ENCODE measurements at places on chromosomes 1 and 21. TPM values are rescaled to one million over a fixed set of nuclear protein-coding genes. Genes with fewer than 3 reads are reported as not detected.

Gene SPRR2G
- not detected for total RNA-seq

Gene CCDC190
- not detected for total RNA-seq

Gene KRTAP11-1
- total RNA-seq, result not detected

Gene OR2T35
- not detected for total RNA-seq

Gene GSTM1
- 19.6 TPM for total RNA-seq

Gene LCE1D
- total RNA-seq, result not detected

Gene ARPC5
- 36.9 TPM for total RNA-seq

Gene KPRP
- not detected for total RNA-seq

DNA sequence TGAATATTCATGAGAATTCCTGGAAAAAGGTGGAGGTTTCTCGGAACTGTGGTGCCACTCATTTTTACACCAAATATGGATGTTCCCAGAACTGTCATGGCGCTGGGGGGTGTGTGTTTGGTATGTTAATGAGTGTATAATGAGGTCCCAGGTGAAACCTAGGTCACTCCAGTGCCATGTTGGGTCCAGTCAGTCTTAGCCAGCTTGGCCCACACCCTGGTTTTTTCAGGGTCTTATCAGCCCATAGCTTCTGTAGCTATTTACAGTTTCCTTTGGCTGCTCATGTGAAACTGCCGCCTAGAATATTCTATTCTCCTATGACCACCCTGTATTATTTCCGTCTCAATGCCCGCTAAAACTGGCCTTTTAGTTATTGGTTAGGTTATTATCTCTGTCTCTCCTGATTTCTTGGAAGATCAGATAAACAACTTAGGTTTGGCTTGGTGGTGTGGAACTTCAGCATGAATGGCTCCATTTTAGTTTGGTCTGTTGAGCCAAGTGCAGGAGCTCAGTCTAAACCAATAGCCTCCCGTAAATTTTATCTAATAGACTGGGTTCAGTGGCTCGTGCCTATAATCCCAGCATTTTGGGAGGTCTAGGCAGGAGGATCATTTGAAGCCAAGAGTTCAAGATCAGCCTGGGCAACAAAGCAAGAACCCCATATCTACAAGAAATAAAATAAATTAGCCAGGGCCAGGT, 42.1 kb upstream of the EDARADD start:
- DNase-seq, result no peak

DNA sequence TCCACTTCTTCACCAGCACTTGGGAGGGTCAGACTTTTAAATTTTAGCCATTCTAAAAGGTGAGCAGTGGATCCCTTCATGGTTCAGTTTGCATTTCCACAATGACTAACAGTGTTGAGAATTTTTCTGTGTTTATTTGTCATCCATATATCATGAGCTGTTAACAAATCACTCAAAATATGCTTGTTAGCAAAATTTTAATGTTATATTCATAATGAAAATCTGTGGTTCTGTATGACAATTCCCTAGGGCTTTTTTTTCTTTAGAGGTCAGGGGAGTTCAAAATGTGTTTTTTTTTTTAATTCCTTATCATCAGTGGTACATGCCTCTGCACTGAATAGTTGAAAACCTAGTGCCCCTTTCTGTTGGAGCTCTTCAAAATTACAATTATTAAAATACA, 682.2 kb upstream of the ADGRL2 start:
- no peak for DNase-seq

- DNase-seq, result no peak
Observed at GRCh38 chr1:188708795-188709535, 1768.7 kb downstream of the BRINP3 start.

DNA sequence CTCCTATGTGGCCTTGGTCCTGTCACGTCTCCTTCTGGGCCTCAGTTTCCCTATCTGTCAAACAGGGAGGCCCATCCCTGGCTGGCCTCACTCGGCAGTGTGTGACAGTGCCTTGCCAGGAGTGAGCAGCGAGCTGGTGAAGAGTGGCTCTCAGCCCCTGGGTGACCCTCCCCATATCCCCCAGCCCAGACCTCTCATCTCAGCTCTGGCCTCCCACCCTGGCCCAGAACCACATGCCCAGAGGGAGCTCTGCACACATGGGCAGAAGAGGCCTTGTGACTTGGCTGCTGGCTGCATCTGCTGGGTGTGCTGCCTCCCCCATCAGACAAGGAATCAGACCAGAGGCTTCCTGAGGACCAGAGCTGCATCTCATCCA, 19.5 kb upstream of the PADI1 start:
- no peak for DNase-seq

DNA sequence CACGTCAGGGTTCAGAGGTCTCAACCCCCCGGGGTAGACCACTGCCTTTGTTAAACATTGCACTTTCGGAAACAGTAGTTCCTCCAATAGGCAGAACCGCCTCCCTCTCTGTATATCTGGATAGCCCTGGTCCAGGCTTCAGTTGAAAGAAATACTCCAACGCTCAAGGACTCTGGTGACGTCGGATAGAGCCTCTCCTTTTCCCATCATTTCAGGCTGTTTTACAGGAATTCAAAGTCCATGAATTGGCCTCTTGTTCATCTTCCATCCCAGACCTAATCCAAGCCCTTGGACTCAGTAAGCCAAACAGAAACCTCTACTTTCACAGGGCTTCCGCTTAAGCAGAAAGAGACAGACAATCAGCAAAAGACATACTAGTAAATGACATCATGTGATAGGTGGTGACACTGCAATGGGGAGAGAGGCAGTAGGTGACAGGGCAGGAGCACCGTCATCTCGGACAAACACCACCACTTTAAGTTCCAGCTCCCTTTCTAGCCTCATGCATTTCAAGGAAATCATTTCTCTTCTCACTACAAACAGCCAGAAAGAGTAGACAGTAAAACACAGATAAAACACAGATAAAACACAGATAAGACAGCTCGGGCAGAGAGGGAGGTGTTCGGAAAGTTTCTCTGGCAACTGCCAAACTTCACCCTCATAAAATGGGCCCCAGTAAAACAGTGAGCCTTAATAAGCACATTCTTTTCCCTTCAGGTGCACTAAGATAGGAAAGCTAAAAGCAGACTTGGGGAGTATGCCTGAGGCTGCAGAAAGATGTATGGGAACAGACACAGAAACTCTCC, 2.3 kb upstream of the PLA2G2A start:
- DNase-seq, result no peak
